MCF 10A (cell line): ENCODE measurements at places on chromosomes 11 and 22.

DNA sequence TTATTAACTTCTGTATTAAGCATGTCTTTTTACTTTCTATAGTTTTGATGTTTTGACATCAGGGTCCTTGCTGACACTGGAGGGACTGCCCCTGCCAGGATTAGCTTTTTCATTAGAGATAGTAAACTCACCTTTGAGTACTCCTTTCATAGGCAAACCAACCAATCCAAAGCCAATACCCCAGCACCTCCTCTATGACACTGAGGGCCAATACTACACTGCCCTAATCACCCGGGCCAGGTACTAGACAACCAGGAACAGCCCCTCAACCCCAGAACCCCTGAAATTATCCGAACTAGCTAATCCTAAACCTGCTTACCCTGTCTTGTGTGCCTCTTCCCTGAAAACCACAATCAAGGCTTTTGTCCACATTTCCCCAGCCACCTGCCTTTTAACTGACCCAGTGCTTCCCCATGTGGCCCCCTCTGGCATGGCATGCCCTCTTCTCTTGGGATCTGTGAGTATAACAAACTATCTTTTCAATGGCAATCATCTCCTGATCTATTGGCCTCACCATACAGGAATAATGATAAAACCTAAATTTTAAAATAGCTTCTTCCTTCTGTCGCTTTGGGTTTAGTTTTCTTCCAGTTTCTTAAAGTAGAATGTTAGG lies 31.2 kb downstream of the RAB6A start:
- H3K4me3 ChIP-seq: no peak overlapping the region
- no peaks in the 10 kb centered on the region for H3K27me3 ChIP-seq
- DNase-seq: peak; percentile 29
- peak overlapping the region; percentile 61 for H3K27ac ChIP-seq
- H3K36me3 ChIP-seq: peaks cover 56% of the 10 kb centered on the region
- peaks cover 8% of the 10 kb centered on the region for H3K4me1 ChIP-seq

DNA sequence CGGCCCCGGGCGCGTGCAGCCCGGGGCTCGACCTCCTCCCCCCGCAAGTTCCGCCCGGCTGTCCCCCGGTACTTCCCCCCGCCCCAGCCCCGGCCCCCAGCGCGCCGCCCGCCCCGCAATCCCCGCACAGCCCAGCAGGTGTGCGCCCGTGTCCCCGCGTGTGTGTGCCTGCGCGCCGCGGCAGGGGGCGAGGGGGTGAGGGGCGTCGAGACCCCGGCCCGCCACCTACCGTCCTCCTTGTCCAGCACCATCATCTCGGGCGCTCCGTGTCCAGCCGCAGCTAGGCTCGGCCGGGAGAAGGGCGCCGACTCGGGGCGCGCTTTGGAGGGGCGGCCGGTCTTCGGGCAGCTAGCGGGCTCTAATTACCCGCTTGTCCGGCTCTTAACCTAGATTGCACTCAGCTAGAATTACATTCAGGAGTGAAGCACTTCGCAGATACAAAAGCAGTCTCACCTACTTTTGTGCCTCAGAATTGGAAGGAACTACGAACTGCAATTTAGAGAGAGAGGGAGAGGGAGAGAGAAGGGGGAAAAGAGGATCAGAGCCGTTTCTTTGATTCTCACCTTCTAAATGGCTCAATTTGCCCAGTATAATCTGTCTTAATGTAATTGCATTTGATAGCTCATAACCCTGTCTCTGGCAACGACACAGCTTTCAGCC lies 439 bp downstream of the LMO1 start:
- no peak for DNase-seq
- H3K27me3 ChIP-seq: peaks cover 12% of the 10 kb centered on the region
- peak overlapping the region; percentile 61 for H3K4me3 ChIP-seq
- H3K27ac ChIP-seq: no peak overlapping the region

DNA sequence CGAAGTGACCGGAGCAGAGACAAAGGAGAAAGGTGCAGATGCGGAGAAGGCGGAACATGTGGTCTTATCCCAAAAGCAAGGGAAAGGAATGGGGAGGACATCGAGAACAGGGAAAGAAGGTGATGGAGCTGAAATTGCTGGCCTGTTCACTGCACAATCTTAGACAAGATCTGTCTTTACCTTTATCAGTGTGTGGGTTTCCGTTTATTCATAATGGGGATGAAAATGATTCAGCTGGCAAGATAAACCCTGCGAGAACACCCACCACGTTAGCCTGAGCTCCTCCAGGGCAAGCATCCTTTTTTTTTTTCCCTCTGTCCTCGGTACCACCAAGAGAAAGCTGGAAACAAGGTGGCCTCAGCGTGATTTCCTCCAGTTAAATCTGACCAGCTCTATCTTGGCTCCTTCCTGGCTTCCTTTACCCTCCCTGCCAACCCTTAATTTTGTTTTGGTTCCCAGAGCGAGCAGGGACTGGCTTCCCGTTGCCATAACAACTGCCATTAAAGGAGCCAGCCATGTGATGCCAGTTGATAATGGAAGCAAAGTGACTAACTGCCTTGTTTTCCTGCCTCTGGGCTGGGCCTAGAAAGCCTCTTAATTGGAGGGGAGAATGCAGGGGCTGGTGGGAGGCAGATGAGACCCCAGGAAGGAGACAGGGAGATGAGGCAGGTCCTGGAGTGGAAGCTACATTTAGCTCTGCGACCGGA lies 4.2 kb downstream of the SGSM1 start:
- DNase-seq: no peak
- no peaks in the 10 kb centered on the region for H3K4me1 ChIP-seq
- H3K4me3 ChIP-seq: no peak overlapping the region
- no peak overlapping the region for H3K27ac ChIP-seq

DNA sequence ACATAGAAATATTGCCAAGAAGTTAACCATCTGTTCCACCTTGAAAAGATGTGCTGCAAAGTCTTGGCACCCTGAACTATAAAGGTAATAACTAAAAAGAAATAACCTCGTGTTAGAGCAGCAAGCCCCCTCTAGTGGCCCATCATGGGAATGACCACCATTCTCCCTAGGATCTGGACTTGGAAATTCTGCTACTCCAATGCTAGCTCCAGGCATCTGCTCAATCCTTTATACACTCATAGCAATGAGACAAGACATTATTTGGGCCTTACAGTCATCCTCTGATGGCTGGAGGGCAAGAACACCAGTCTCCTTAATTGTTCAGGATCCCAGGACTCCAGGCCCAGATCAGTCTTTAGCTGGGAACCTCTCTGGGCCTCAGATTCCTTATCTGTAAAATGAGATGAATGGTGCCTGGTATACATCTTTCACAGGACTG lies 76.0 kb downstream of the CWC15 start:
- DNase-seq: peak; percentile 62
- no peak overlapping the region for H3K4me3 ChIP-seq
- H3K36me3 ChIP-seq: peaks cover 16% of the 10 kb centered on the region
- no peaks in the 10 kb centered on the region for H3K4me1 ChIP-seq
- no peaks in the 10 kb centered on the region for H3K27me3 ChIP-seq

DNA sequence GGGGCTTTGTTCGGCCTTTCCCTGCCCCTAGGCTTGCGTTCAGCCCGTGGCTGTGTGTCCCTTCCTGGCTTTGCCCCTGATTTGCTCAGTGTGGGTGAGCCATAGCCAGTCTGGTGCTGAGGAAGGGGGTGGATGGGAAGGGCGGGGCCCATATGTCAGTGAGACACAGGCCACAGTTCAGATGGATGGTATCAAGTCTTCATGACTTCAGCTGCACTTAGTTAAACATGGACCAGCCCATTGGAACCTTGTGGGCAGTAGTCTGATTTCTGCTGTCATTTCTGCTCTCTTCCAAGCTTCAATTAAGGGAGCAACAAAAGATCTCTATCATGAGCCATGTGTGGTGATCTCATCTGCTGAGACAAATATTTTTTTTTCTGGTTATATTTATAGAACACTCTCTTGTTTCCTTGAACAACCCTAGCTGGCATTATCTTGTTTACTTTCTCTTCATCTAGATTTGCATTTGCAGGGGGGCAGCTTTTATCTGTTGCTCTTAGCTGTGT lies 21.6 kb upstream of the PEX26 start:
- no peaks in the 10 kb centered on the region for H3K27me3 ChIP-seq
- peak overlapping the region; percentile 3 for H3K27ac ChIP-seq
- H3K36me3 ChIP-seq: no peaks in the 10 kb centered on the region
- H3K4me1 ChIP-seq: peaks cover 29% of the 10 kb centered on the region
- DNase-seq: no peak

DNA sequence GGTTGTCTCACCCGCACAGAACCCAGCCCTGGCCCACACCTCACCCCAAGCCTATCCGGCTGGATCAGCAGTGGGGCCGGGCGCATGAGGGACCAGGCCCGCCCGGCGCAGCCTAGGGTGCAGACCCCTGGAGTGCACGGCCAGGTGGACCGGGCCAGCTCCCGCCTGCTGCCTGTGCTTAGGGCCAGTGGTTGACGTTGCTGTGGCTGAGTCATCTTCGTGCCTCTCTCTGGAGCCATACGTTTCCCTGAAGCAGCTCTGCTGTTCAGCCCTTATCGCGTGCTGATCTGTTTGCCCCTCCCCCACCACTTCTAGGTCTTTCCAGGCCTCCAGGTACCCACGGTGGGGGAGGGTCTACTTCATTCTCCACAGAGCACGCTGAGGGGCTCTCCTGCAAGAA lies 39.5 kb downstream of the CDKN1C start:
- H3K27ac ChIP-seq: no peak overlapping the region
- H3K4me3 ChIP-seq: no peak overlapping the region
- DNase-seq: peak; percentile 33
- H3K4me1 ChIP-seq: peaks cover 17% of the 10 kb centered on the region
- peaks cover 7% of the 10 kb centered on the region for H3K36me3 ChIP-seq

DNA sequence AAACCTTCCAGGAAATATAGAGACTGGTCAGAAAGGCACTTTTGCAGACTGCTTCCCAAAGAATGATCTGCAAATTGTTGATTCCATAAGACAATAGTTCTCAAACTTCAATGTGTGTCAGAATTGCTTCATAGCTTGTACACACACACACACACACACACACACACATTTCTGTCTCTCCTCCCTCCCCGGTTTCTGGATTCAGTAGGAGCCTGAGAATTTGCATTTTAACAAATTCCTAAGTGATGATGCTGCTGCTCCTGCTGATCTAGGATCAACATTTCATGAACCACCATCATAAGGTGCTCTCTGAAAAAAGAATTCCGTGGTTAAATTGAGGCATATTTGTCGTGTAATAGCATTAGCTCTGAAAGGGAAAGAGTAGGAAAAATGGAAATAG lies 35.3 kb upstream of the FZD4 start:
- H3K4me3 ChIP-seq: no peak overlapping the region
- H3K27ac ChIP-seq: no peak overlapping the region
- H3K4me1 ChIP-seq: peaks cover 13% of the 10 kb centered on the region
- no peaks in the 10 kb centered on the region for H3K27me3 ChIP-seq

GRCh38 chr11:70490208-70490607 lies 91.9 kb downstream of the CTTN start:
- no peak overlapping the region for H3K27ac ChIP-seq
- no peaks in the 10 kb centered on the region for H3K36me3 ChIP-seq
- DNase-seq: no peak
- no peaks in the 10 kb centered on the region for H3K4me1 ChIP-seq
- no peaks in the 10 kb centered on the region for H3K27me3 ChIP-seq

GRCh38 chr22:27347951-27348350 lies 453.6 kb downstream of the MN1 start:
- H3K27me3 ChIP-seq: peaks cover 26% of the 10 kb centered on the region
- H3K27ac ChIP-seq: no peak overlapping the region
- no peak overlapping the region for H3K4me3 ChIP-seq
- peaks cover 14% of the 10 kb centered on the region for H3K4me1 ChIP-seq
- no peak for DNase-seq
- no peaks in the 10 kb centered on the region for H3K36me3 ChIP-seq

DNA sequence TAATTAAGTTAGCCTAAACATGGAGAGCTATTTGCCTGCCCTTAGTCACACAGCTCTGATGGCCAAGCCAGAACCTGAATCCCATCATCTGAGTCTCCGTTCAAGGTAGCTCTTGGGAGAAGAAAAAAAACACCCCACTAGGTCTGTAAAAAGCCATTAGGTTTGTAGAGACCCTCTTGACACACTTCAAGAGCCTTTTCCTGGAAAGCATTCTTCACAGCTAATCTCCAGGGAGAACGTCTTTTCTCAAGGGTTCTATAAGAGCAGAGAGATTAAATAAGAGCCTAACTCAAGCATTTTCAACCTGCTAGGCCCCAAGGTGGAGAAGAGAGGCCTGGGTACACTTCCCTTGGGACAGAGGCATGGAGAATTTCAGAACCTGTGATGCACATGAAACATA lies 61.6 kb upstream of the NAV2 start:
- H3K4me3 ChIP-seq: no peak overlapping the region
- H3K27me3 ChIP-seq: no peaks in the 10 kb centered on the region
- no peaks in the 10 kb centered on the region for H3K36me3 ChIP-seq

GRCh38 chr11:5679811-5680210 lies 5.1 kb downstream of the TRIM5 start:
- H3K4me1 ChIP-seq: peaks cover 8% of the 10 kb centered on the region
- no peak for DNase-seq
- no peak overlapping the region for H3K27ac ChIP-seq
- H3K4me3 ChIP-seq: no peak overlapping the region
- H3K36me3 ChIP-seq: peaks cover 39% of the 10 kb centered on the region

DNA sequence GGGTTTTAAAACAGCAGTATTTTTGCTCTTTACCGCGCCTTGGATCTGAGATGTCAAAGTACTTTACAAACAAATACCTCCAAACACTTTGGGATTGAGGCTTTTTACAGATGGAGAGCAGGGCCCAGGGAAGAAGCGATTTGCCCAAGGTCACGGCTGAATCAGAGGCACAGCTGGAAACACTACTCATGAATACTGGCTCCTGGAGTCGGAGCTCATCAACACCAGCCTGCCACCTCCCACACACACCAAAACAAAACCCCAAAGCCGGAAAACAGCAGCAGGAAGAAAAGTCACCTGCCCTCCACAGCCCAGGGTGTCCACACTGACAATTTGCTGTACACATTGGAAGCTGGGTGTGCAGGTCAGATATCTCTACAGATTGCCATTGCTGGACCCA lies 339.4 kb downstream of the CADM1 start:
- no peaks in the 10 kb centered on the region for H3K27me3 ChIP-seq
- peaks cover 23% of the 10 kb centered on the region for H3K4me1 ChIP-seq
- H3K4me3 ChIP-seq: no peak overlapping the region
- no peak for DNase-seq

DNA sequence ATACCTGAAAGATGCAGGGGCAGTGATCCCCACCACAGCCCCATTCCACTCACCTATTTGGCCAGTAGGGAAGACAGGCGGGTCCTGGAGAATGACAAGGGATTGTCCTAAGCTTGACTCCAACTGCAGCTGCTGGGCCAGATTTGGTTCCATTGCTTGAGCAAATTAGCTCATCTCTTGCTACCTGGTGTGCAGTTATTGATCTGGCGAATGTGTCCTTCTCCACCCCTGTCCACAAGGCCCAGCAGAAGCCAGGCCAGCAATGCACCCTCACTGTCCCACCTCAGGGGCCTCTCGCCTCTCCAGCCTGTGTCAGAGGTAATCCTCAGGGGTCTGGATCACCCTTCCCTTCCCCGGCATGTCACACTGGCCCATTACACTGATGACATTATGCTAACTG lies 23.3 kb downstream of the TSPAN32 start:
- no peak overlapping the region for H3K4me3 ChIP-seq
- H3K27ac ChIP-seq: no peak overlapping the region
- H3K27me3 ChIP-seq: no peaks in the 10 kb centered on the region
- H3K36me3 ChIP-seq: peaks cover 17% of the 10 kb centered on the region
- H3K4me1 ChIP-seq: peaks cover 7% of the 10 kb centered on the region
- DNase-seq: no peak

GRCh38 chr11:115806056-115806455 lies 301.8 kb upstream of the CADM1 start:
- H3K27ac ChIP-seq: no peak overlapping the region
- H3K4me1 ChIP-seq: no peaks in the 10 kb centered on the region
- H3K4me3 ChIP-seq: no peak overlapping the region
